ENCODE measurements at places on chromosomes 2 and 18. TPM values are rescaled to one million over a fixed set of nuclear protein-coding genes. Genes with fewer than 3 reads are reported as not detected.

The ICOS gene
- 0.36 TPM for total RNA-seq

The C2orf72 gene
- 67.6 TPM for total RNA-seq

The PAIP2B gene
- total RNA-seq: 6.5 TPM

The SULT1C4 gene
- total RNA-seq: 4.1 TPM

The VRK2 gene
- total RNA-seq: 24.0 TPM

The CGREF1 gene
- total RNA-seq: 0.41 TPM

The KIF3C gene
- 14.9 TPM for total RNA-seq

The CCDC74B gene
- 0.63 TPM for total RNA-seq

The KRTCAP3 gene
- 93.4 TPM for total RNA-seq

The GPR35 gene
- 76.8 TPM for total RNA-seq

The ACADL gene
- total RNA-seq: not detected

The KCTD1 gene
- total RNA-seq: 12.8 TPM

The GALR1 gene
- total RNA-seq: 0.92 TPM

The TSPYL6 gene
- not detected for total RNA-seq
